ENCODE measurements at places on chromosomes 6 and 20. TPM values are rescaled to one million over a fixed set of nuclear protein-coding genes. Genes with fewer than 3 reads are reported as not detected.

- no peak for DNase-seq
These were observed 318.9 kb downstream of the BTBD9 start for GRCh38 chr6:38320843-38321242.

- no peak for DNase-seq
These were observed 41.4 kb upstream of the ARID1B start for GRCh38 chr6:156735751-156736150.

DNA sequence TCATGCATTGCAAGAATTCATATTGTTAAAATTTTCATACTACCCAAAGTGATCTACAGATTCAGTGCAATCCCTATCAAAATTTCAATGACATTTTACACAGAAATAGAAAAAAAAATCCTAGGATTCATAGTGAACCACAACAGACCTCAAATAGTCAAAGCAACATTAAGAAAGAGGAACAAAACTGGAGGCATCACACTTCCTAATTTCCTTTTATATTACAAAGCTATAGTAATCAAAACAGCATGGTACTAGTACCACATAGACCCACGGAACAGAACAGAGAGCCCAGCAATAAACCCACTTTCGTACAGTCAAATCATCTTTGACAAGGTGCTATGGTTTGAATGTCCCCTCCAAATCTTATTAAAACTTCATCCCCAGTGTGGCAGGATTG is 39.7 kb downstream of the NTSR1 start:
- no peak for DNase-seq

DNA sequence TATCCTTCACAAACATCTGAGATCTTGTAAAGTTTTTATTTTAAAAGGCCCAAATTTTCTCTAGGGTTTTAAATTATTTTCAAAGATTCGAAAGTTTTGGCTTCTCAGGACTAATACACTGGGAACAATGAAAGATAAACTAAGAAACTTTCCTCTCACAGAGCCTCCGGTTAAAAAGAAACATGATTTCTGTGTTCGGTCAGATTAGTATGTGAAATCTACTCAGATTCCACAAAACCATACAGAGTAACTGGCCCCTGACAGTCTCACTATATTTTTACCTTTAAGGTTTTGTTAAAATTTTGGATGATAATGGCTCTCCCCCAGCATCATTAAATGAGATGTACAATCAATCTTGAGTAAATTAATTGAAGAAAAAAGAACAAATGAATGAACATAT is 471.0 kb downstream of the COL12A1 start:
- no peak for DNase-seq

DNA sequence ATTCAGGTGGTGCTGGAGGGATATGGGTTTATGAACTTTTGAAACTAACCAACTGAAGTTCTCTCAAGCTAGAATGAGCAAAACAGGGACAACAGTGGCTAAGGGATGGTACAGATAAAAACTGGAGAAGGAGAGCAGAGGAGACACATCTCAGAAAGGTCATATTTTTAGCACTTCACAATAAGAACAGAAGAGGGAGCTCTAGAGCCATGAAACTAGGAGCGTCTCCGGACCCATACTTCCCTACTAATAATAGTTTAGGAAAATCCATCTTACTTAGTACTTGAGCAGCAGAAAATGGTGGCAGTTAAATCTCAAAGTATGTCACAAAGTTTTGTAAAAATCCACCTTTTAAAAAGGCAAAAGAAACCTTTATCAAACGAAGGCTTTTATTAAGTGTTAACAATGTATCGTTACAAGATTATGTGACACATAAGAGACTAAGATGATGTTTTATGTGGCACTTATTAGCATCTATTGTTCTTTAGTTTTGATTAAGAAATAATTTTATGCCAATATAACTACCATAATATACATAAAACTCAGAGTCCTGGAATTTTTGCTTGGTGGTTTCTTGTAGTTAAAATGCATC is 278.6 kb downstream of the TBC1D32 start:
- DNase-seq: no peak

GRCh38 chr20:37759052-37759553 is 65.3 kb downstream of the CTNNBL1 start:
- no peak for DNase-seq

- DNase-seq: no peak
These were observed 57.7 kb downstream of the PXDC1 start for GRCh38 chr6:3693831-3694230.

- DNase-seq: no peak
These were observed 75.4 kb downstream of the GRM4 start for GRCh38 chr6:34070315-34071135.

DNA sequence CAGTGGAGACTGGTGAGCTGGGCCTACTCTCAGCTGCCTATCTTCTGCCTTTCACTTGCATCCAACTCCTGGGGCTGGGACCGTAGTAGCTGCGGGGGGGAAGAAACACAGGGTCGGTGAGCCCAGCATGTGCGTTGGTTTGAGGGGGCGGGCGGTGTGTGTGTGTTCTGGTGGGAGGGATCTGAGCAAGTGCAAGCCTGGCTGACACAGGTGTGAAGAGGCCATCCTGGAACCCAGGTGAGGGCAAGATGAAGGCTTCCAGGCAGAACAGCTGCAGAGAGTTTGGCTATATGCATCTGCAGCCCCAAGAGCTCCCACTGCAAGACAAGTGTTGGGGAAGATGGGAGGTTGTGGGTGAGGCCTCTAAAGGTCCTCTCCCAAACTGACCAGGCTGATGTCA is 30.6 kb downstream of the MOCS1 start:
- DNase-seq: no peak

DNA sequence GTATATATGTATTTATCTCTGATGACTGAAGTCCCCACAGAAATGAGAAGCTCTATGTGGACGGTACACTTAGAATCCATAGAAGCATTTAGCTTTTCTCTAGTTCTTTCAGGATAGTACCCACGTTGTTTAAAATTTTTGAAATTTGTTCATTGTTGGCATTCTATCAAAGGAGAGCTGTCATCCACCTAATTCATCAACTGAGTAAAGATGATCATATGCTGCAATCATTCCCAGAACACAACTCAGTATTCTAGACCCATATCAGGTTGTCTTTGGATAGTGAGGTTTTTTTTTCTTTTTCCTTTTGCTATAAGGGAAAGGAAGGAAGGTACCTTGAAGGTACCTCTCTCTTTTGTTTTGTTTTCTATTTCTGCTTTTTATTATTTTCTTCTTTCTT is 9.3 kb downstream of the SERAC1 start:
- no peak for DNase-seq

- no peak for DNase-seq
These were observed 406.3 kb downstream of the TAF4 start for GRCh38 chr20:61659246-61659993.

BHLHE23 gene
- 6.6 TPM for total RNA-seq

MDFI gene
- 16.0 TPM for total RNA-seq

TP53TG5 gene
- 12.3 TPM for total RNA-seq

SNX21 gene
- 77.9 TPM for total RNA-seq

PEX6 gene
- total RNA-seq: 50.4 TPM

GGT7 gene
- total RNA-seq: 24.1 TPM

HRH3 gene
- total RNA-seq: 2.5 TPM

COL12A1 gene
- total RNA-seq: 11.4 TPM

GLO1 gene
- 54.3 TPM for total RNA-seq

Measured in testis (tissue), 5 donors.